ENCODE measurements at places on chromosomes 6 and 20.

- no peak for DNase-seq
Observed at GRCh38 chr20:4663044-4663443, 58.7 kb upstream of the PRND start.

DNA sequence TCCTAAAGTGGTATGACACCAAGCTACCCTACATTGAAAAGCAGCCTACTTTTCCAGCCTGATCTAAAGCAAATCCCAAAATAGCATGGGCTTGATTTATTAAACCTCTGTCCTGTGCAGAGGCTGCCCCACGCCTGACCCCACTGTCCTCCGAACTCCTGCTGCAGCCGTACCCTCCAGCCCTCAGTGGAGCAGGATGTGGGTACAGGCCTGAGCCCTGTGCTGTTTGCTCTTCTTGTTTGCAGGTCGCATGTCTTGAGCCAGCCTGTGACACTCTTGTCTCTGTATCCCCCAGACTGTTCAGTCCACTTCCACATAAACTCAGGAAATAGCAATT is 61.2 kb downstream of the RPP40 start:
- no peak for DNase-seq

DNA sequence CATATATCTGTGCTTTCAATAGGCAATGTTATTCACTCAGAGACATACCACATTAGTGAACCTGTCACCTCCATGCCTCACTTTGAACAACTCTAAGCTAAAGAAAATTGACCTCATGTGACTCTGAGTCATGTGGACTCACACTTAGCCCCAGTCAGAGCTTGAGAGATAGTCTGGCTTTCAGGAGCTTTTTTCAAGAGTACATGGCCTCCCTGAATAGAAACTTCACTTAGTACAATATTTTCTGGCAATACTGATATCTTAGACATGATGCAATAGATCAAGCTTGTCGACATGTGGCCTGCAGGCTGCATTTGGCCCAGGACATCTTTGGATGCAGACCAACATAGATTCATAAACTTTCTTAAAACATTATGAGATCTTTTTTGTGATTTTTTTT is 8.5 kb downstream of the SPTLC3 start:
- DNase-seq = no peak

- no peak for DNase-seq
Observed at GRCh38 chr20:23410916-23411695, 10.2 kb downstream of the NAPB start.

DNA sequence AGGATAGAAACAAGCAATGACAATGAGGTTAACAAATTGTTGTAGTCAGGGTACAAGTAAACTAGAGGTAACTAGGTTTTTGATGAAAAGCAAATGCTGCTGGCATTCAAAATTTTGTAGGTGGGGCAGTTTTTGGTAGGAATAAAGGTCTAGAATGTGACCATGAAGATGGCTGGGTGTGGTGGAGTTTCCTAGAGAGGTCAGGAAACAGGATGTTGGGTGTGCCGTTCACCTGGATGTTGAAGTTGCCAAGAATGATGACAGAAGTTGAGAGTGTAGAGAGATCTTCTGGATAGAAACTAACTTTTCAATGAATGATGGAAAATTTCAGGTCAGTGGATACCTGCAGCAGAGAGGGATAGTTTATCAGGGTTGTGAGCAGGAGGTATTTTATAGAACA is 22.7 kb downstream of the MAPK14 start:
- no peak for DNase-seq

DNA sequence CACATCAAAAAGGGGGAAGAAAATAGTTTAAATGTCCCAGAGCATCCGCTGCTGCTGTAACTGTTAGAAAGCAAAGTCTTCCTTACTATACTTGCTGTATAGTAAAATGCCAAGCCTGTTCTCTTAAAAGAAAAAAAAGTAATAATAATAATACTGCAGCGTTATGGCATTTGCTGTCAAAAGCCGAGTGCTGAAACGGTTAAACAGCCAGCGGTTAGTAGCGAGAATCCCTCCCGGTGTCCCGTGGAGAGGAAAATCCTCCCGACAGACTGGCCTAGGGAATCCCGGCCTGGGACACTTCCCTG is 19.5 kb upstream of the NFATC2 start:
- no peak for DNase-seq

GRCh38 chr6:143348531-143348930 is 102.0 kb downstream of the ADAT2 start:
- no peak for DNase-seq

DNA sequence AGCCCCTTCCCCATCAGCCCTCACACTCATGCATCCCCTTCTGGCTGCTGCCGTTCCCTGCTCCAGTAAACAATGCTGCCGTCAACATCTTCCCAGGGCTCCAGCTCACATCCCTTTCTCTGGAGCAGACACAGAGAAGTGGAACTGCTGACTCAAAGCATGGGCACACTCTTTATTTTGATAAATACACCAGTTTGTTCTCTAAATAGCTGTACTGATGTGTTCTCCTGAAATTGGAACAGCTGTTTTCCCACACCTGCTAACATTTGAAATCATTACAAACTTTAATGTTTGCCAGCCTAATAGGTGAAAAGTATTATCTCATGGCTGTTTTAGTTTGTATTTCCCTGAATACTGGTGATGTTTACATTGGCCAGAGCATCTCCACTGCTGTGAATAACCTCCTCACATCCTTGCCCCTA is 102.1 kb upstream of the NXT1 start:
- DNase-seq = no peak

DNA sequence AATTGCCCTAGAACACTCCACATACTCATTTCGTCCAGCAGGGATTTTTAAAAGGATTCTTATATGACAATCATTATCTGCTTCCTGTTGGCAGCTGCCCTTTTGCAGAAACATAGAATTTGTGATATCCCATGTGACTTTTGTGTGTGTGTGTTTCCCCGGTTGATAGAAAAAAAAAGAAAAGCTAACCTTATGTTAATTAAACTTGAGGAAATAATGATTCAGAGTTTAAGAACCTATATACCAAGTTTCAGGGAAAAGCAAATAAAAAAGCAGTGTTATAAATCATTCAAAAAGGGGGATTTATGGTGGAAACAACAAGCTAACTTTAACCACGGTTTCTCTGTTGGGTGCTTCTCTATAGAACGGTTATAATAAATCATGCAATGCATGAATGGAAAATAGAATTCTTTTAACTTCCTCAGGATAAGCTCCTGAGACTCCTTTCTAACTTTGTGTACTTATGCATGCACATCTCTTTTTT is 826.9 kb upstream of the EYS start:
- no peak for DNase-seq

GRCh38 chr6:100186552-100186951 is 192.5 kb upstream of the MCHR2 start:
- no peak for DNase-seq

DNA sequence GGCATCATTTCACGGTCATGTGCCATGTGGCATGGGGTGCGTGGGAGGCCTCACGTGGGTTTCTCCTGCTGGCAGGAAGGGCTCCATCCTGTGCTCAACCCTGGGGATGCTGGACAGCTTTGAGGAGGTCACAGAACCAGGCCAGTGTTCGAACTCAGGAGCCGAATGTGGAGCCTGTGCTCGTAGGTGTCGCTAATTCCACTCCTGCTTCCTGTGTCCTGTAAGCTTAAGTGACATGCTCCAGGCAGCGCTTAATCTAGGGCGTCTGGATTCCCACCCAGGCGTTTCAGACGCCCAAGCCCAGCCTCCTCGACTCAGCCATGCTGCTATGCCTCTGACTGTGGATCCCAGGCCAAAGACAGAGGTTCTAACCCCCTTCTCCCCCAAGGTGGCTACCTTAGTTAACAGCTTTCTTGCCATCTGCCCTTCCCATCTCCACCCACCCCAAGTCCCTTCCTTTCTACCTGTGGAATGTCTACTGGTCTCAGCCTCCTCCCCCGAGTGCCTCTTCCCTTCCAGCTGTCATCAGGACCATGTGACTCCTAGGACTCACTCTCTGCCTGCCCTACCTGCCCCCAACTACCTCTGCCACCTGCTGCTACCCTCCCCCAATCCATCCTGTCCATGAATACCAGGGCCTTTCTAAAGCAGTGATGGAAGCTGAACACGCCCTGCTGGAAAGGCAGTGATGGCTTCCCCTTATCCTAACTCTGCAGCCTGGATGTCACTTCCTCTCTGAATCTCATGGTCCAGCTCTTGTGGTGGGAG is 255.1 kb downstream of the CDH26 start:
- no peak for DNase-seq

GRCh38 chr6:25014791-25015560 is 79.2 kb upstream of the RIPOR2 start:
- no peak for DNase-seq

GRCh38 chr6:66896415-66896814 is 1189.4 kb upstream of the EYS start:
- DNase-seq = no peak

GRCh38 chr20:58922036-58922435 is 59.0 kb upstream of the NELFCD start:
- DNase-seq = no peak

- DNase-seq = no peak
Observed at GRCh38 chr6:123085403-123085802, 89.4 kb downstream of the CLVS2 start.

DNA sequence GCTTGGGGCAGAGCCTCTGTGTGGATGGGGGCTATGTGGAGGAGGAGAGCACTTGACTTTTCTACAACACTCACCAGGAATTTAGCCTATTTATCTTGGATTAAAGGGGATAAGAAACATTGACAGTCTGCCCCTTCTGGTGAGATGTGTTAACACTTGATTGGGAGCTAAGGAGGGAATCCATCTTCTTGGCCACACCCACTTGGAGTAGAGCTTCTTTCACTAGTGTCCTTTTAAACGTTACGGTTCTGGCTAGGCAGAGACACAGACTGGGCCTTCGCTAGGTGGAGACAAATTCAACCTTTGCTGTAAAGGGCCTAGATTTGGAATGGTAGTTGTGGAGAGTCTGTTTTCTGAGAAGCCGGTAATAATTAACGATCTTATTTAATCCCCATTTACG is 15.5 kb upstream of the TPBG start:
- no peak for DNase-seq

- DNase-seq = no peak
Observed at GRCh38 chr20:1294497-1294896, 28.4 kb downstream of the SNPH start.

DNA sequence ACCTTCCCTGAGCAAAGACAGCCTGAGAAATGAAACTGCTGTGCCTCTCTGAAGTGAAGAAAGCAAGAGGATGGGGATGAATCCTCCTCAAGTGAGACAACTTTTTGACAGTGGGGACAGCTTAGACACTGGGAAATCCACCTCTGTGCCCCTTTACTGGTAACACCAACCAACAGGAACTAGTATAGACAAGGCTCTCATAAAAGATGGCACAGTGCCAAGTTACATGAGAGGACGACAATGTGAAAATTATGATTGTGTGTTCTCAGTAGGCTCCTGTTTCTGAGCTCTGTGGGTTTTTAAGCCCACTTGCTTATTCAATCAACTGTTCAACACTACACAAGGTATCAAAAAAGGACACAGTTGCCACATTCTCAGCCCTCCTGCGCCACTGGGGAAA is 41.6 kb upstream of the LYRM2 start:
- no peak for DNase-seq

DNA sequence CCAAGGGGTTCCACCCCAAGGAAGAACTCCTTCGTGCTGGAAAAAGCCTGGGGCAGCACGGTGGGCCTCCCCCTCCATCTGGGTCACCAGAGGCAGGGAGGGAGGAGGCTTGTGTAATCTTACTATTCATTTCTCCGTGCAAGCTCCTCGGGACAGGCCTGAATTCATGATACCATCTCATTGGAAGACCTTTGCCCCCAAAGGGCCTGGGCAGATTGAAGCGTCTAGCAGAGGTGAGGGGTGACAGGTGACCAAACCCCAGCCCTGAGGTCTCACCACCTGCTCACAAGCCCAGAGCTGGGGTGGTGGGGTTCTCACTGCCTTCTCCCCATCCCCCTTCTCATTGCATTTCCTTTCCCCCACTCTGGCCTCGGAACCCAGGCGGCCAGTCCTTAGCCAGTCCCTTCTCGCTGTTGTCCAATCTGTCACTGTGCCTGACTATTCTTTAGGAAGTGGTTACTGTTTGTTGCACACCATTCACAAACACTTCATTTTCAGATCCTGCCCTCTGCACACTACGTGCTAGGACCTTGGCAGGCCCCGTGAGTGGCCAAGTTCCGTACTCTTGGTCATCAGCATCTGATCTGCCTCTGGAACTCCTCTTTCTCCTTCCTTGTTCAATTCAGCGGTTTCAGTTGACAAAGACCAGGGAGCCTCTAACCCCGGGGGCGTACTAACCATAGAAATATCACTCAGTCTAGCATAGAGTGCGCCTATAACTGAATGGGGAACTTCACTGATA is 137.1 kb downstream of the LY86 start:
- DNase-seq = no peak

DNA sequence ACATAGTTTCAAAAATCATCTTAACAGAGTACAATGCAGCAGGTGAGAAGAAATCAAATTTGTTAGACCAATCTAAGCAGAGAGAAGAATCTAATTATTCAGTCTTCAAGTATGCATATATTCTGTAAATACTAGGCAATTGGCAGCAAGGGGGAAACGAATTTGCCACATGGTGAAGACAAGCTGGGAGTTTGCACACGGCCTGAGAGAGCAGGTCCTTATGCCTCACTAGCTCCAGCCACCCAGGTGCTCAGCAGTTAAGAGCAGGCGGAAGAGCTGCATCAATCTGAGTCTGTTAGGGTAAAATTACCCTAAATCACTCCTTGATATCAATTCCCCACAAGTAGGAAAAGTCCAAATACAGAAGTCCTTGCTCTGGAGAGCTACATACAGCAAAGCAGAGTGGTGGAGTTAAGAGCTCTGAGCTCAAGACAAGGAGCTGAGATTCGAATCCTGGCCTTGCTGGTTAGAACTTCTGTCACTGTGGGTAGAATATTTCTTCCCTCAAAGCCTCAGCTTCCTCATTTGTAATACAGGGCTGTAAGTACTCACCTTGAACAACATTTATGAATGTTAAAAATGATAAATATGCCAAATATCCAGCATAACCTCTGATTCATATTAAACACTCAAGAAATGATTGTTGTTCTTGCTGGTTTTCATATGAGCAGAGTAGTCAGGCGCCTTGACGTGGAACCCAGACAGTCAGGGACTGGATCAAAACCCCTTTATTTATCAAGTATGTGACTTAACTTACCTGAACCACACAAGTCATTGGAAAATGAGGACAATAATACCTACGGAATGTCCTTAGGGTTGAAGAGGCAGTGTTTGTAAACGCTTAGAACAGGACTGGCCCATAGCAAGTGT is 444.2 kb downstream of the CDH26 start:
- DNase-seq = no peak

Data from activated T-helper 1 cell treated with Interleukin-2 at 50 U/mL for 16 hours (primary cell).